Activated CD4-positive, CD25-positive, alpha-beta regulatory T cell treated with anti-CD3 and anti-CD28 coated beads, Interleukin-2, amount 50 U/mL, for 24 hours (primary cell): ENCODE measurements at places on chromosomes 4 and X.
A peak's percentile ranks its signal among the peaks of the same experiment; 100 is the strongest.

DNA sequence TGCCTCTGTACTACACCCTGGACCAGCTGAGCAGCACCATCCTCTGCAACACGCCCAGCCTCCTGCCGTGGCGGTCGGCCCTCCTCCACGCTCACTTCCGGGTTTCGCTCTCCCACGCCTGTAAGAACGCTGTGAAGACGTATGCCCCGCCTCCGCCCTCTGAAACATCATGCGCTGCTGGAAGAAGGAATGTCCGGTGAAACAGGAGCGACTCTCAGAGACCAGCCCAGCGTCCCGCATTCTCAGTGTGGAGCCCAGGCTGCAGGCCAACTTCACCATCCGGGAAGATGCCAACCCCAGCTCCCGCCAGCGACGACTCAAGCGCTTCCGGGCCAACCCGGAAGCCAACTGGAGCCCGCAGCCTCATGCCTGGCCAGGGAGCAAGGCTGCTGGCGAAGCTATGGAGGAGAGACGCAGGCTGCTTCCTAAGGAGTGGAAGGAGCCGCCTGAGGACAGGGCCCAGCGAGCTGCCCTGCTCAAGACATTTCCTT, 186.1 kb upstream of the SLITRK2 start:
- no peak for ATAC-seq

DNA sequence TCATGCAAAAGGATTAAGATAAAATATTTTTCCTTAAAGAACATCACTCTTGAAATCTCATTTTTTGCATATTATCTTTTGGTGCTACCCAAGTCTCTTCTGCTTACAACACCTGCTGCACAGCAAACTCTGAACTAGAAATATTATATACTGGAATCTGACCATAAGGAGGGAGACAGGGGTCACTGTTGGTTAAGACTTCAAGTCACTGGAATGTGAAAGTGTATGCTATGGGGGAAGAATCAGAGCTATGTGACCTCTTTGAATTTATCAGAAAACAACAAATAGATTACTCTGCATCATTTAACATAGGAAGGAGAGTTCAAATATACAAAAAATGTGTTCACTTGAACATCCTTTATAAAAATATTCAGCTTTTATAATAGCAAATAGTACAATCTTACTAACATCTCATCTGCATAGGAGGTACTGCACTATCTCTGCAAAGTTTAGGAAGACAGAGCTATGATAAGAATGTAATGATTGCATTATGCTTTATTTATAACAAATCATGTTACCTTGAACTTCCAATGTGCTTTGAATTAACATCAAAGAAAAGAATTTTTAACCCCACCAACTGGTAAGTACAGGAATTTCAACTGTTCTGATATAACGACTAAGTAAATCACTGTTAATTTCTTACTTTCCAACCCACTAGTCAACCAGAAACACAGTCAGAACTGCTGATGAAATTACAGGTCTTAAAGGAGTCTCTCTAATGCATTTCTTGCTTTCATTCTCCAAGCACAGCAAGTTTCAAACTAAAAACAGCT, 69.8 kb downstream of the ZNF827 start:
- ATAC-seq, result no peak

DNA sequence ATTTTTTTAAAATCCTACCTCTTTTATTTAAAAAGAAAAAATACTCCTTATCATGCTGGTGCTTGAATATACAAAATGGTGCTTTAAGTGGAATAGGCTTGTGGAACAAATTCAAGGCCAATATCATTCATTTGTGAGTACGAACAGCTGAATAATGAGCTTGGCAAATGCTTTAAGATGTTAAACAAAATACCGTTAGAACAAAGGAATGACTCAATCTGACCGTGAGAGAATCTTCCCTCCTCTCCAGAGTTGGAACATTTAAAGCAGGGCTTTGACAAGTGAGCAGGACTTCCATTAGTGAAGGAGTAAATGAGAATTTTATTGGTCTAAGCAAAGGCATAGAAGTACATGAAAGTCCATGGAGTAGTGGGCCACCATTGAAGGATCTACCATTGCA, 74.5 kb downstream of the DCLK2 start:
- no peak for ATAC-seq

GRCh38 chrX:71533516-71533850, 579 bp downstream of the OGT start:
- no peak for ATAC-seq

DNA sequence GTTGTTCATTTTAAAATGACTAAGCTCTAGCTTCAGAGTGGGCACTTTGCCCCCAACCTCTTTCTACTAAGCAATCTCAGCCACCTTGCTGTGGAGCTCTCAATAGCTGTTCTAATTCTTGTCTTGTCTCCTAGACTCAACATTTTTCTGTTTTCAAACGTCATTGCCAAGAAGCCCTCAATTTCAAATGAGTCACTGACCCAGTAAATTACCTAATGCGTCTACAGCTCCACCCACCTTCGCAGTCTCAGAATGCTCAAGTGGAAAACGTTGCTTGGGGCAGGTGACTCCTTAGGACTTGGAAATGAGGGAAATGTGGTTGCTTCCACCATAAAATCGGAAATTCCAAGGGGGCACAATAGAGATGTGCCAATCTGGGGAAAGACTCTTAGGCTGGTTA, 59.0 kb downstream of the ING2 start:
- ATAC-seq, result peak; percentile 38

GRCh38 chr4:137866671-137867070, 334.4 kb upstream of the PCDH18 start:
- ATAC-seq, result no peak

GRCh38 chrX:129759576-129760061, 20.1 kb upstream of the SASH3 start:
- peak; percentile 86 for ATAC-seq

DNA sequence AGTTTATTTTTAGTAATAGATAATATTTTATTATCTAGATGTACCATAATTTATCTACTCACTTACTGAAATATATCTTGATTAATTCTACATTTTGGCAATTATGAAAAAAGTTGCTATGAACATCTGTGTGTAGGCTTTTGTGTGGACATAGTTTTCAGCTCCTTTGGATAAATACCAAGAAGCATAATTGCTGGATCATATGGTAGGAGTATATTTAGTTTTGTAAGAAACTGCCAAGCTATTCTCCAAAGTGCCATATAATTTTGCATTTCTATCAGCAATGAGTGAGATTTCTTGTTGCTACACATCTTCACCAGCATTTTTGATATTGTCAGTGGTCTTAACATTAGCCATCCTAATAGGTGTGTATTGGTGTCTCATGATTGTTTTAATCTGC, 882.6 kb upstream of the GRIA3 start:
- ATAC-seq, result no peak

DNA sequence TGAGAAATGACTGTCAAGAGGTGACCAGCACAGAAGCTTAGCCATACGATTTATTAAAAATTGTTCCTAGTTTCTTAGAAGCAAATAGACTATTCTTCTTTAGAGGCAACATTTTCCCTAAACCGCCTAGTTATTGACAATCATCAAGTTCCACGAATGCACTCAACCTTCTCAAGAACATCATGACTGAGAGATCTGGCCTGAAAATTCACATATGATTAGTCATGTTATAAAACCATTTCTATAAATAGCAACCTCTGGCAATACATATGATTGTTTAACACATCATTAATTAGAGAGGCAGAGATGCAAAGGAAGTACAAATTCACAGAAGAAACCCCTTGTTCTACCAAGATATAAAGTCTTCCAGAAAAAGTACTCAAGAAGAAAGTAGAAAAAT, 6.7 kb downstream of the NUP62CL start:
- ATAC-seq, result no peak

DNA sequence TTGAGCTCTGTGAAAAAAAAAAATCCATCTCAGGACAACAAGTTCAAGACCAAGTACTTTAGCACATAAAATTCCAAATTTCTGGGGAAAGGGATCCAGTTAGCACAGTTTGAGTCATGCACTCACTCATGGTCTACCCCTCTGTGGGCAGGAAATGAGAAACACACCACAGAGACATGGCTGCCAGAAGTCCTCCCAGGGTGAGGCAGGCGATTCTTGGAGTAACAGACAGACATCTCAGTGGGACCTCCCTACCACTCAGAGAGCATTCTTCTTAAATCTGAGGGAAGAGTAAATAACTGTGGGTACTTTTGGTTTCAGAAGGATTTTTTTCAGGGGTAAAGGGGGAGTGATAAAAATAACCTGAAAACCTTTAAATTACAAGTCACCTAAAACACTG, 14.1 kb downstream of the CXCL1 start:
- no peak for ATAC-seq

- ATAC-seq, result no peak
Observed at GRCh38 chr4:87465739-87466366, 43.5 kb downstream of the NUDT9 start.

- ATAC-seq, result no peak
Observed at GRCh38 chrX:130117166-130117565, 6.9 kb upstream of the ELF4 start.

- no peak for ATAC-seq
Observed at GRCh38 chr4:124948976-124949597, 236.6 kb upstream of the ANKRD50 start.
